ENCODE measurements at places on chromosomes 7 and 10.

- no peak for DNase-seq
These were observed 12.5 kb downstream of the NPS start for GRCh38 chr10:127561647-127562046.

- no peak for DNase-seq
These were observed 122.1 kb downstream of the NKX6-2 start for GRCh38 chr10:132663666-132664365.

- DNase-seq: no peak
These were observed 9.3 kb downstream of the RASGEF1A start for GRCh38 chr10:43257347-43258210.

DNA sequence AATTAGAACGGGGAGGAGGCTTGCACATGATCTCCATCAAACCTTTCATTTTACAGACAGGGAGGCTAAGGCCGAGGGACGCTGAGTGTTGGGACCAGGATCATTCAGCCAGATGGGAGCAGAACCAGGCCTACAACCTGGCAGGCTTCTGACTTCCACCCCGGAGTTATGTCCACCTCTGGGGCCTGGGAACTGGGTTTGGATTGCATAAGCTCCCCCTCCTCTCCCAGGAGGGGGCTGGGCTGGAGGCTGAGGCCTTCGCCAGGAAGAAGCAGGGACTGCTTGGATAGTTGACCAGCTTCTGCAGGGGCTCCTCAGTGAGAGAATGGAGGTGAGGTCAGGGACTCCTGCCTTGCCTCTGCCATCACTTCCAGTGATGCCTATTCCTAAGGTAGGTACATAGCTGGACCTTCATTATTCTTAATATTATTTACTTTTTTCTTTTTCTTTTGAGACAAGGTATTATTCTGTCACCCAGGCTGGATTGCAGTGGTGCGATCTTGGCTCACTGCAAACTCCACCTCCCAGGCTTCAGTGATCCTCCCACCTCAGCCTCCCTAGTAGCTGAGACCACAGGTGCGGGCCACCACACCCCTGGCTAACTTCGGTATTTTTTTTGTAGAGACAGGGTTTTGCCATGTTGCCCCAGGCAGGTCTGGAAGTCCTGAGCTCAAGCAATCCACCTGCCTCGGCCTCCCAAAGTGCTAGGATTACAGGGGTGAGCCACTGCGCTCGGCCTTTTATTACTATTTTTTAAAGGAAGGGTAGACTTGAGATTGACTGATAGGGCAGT lies 1.3 kb downstream of the SNX10 start:
- DNase-seq: no peak

- no peak for DNase-seq
These were observed 344.1 kb downstream of the PHF14 start for GRCh38 chr7:11317766-11318165.

DNA sequence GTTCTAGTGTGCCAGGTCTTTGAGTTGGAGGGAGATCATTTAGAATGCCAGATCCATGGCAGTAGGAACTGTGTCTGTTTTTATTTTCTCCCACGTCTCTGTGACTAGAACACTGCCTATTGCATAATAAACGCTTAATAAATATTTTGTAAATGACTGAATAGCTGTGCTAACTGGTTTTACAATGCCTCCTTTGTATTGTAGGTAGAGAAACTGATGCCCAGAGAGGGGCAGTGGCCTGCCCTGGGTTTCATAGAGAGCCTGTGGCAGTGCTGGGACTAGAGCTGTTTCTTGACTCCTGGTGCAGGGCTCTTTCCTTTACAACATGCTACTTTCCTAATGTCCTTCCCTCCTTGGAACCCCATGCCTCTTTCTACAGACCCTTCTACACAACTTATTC lies 2.5 kb downstream of the TAS2R5 start:
- DNase-seq: no peak

DNA sequence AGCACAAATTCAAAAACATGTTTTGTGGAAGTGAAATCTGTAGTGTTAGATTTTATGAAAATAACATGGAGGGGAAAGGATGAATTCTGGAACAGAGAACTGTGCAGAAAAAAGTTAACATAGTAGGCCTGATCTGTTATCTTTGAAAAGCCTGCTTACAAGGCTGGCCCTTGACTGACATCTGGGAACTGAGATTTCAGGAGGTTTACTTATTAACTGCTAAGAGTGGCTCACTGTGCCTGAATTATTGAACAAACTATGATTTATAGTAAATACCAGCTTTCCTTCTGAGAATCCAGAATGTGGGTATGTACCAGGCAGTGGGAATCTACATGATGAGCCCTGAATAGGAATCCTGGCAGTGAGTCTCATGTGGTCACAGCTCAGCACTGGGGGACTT lies 30.5 kb downstream of the NSUN6 start:
- DNase-seq: no peak

GRCh38 chr7:55189146-55189766 lies 170.4 kb downstream of the EGFR start:
- no peak for DNase-seq

- DNase-seq: no peak
These were observed 88.8 kb upstream of the DUSP5 start for GRCh38 chr10:110408943-110409342.

DNA sequence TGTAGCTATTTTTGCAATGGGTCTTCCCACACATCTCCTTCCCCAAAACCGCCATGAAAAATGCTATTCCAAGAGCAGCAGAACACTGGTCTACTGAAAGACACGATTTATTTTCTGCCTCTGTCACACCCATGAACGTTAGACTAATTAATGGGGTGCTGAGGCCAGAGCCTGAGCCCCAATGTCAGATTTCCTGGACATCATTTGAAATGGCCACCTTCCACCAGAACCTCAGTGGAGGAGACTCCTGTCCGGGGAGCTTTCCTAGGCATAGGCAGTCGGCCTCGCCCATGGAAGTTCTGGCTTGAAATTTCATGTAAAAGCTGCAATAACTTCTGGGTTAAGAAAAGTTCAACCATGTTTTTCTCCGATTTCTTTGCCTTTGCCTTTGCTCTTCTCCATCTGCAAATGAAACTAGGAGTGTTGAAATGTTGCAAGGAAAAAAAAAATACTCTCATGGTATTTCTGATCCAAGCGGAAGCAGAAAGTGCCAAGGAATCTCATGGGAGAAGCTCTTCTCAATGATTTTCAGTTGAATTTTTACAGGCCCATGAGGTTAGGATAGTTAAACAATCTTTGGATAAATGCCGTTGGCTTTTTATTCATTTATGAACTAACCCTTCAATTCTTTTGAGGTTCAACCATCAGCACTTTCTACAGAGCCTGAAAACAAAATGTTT lies 570.8 kb upstream of the MGMT start:
- no peak for DNase-seq

- no peak for DNase-seq
These were observed 310.4 kb downstream of the EXOC4 start for GRCh38 chr7:133563251-133563650.

DNA sequence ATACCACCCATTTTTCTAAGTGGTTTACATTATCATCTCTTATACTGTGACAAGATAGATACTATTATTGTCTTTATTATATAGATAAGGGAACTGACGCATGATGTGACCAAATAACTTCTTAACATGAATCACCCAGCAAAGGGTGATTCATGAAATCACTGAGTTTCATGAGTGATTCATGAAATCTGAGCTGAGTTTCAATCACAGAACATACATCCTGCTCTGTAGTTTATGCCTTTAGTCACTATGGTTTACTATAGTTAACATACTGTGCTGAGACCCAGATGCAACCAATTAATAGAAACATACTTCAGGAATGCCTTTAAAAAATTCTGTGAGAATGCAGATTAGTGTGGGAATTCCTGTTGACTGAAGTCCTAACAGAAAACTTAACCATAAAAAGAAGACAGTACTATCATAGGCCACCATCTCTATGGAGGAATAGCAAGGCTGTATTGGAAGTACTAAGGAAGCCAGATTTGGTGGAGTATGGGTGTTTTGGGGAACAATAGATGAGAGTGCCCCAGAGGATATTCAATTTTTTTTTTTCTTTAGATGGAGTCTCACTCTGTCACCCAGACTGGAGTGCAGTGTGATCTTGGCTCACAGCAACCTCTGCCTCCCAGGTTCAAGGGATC lies 43.1 kb upstream of the SEMA3A start:
- DNase-seq: no peak

GRCh38 chr10:88227342-88228018 lies 355.6 kb downstream of the RNLS start:
- DNase-seq: no peak

DNA sequence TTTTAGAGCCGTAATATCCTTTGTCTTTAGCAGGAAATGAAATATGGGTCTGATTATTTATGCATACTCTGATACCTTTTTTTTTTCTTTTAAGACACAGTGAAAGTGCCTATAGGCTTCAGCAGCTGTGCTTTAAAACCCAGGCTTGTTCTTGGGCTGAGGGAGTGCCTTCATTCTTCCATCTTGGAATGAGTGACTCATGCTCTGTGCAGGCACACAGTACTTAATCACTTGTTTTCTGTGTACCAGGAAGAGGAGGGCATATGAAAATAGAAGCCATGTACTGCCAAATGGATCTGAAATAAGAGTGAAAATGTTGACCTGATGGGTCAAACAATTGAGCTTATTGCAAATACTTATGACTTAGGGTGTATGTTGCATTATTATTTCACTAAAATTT lies 12.0 kb downstream of the INPP5F start:
- DNase-seq: no peak

DNA sequence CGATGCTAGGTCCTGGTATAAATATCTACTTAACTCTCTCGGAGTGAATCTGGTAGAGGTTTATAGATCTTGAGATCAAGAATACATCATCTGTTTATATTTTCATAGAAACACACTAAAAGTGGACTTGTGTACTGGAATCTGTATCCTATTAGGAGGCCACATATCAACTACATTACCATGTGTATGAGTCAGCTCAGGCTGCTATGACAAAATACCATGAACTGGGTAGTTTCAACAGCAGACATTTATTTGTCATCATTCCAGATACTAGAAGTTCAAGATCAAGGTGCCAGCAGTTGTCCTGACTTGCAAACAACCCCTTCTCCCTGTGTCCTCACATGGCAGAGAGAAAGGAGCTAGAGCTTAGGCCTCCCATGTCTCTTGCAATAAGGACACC lies 113.9 kb upstream of the PFKP start:
- DNase-seq: no peak

- DNase-seq: no peak
These were observed 59.4 kb upstream of the FRMD4A start for GRCh38 chr10:14389981-14390590.

- DNase-seq: no peak
These were observed 27.3 kb upstream of the CRHR2 start for GRCh38 chr7:30709549-30709948.

DNA sequence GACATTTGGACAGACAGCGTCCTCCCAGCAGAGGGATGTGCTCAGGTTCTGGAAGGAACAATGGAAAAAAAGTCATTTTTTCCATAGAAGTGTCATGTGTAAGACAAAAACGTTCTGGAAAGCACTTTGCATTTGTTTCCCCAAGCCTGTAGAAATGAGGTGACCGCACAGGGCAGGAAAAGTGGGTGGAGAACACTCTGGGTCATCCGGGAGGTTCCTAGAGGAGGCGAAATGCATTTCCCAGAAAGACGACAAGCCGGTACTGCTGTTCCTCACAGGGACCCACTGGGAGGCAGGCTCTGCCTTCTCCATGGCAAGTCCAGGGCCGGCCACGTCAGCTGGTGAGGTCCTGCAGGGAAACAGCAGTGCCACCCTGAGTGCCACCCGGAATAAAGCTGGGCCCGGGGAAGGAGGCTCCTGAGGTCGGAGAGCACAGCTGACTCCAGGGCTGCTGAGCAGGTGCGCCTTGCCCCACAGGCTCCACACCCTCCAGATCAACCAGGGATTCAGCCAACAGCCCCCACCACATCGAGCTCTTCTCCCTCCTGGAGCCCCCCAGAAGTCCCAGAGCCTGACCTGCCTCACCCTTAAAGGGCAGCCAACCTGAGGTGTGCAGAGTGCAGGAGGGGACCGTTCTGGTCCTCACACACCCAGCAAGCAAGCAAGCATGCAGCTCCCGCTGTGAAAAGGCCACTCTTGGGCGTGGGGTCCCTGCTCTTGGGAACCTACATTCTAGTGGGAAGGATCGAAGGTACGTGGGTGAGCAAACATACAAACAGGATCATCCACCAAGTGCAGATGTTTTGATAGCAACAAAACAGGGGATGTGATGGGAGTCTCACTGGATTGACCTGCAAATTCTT lies 28.8 kb upstream of the INPP5A start:
- DNase-seq: no peak

- DNase-seq: no peak
These were observed 11.9 kb downstream of the PAXIP1 start for GRCh38 chr7:154990964-154991540.

DNA sequence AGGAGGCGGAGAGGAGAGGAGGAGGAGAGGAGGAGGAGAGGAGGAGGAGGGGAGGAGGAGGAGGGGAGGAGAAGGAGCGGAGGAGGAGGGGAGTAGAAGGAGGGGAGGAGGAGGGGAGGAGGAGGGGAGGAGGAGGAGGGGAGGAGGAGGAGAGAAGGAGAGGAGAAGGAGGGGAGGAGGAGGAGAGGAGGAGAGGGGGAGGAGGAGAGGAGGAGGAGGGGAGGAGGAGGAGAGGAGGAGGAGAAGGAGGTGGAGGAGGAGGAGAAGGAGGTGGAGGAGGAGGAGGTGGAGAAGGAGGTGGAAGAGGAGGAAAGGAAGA lies 15.5 kb upstream of the CRCP start:
- no peak for DNase-seq

- DNase-seq: no peak
These were observed 20.6 kb downstream of the CLRN3 start for GRCh38 chr10:127872011-127872761.

GRCh38 chr10:91559169-91559568 lies 73.7 kb downstream of the PPP1R3C start:
- DNase-seq: no peak

DNA sequence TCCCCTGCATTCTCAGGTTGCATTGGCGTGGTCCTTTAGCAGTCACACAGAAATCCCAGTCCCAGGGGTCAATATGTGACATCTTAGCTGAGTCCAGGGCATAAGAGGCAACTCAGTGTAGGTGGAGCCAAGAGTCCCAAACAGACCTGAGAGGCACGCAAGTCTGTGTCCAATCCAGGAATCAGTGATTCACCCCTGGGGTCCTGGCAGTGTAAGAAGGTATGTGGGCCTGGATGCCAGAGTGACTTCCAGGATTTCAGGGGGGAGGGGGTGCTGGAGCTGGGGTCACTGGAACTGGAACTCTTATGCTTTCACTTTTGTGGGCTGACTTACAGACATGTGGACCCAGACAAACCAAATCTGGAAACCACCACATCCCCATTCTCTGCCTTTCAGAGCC lies 26.8 kb downstream of the FRMPD2 start:
- DNase-seq: no peak

DNA sequence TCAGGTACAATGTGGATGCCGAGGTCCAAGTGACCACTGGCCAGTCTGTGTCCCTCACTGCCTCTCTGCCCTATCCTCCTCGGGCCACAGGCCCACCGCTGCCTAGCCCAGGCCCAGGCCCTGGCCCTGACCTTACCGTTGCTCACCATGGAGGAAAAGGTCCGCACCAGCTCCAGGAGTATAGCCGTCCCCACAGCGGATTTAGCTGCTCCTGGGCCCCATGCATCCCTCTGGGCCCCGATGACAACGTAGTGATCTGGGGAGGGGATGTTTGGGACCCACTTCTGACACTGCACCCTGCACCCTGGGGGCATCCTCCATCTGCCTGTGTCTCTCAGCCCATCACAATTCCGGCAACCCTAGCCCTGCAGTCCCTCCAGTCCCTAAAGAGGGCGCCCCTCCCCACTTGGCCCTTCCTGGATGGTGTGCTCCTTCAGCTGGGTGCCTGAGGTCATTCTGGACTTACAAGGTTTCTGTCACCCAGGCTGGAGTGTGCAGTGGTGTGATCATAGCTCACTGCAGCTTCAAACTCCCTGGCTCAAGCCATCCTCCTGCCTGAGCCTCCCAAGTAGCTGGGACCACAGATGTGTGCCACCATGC lies 12.1 kb downstream of the TFR2 start:
- no peak for DNase-seq

All from NCI-H446 treated with DMSO at 0.1 percent for 48 hours (cell line).